Stimulated activated effector memory CD8-positive, alpha-beta T cell treated with anti-CD3 and anti-CD28 coated beads, Interleukin-12 subunit alpha, Interleukin-12 subunit beta, amount 100 ng/mL, for 72 hours (primary cell): ENCODE measurements at places on chromosomes 5 and 9.

- no peak for DNase-seq
Observed at GRCh38 chr9:92404042-92404836, at the start of gene OGN. TSS of gene OGN (minus strand) at chr9:92404578. CDS start at chr9:92403407, 1,171 bp downstream.

DNA sequence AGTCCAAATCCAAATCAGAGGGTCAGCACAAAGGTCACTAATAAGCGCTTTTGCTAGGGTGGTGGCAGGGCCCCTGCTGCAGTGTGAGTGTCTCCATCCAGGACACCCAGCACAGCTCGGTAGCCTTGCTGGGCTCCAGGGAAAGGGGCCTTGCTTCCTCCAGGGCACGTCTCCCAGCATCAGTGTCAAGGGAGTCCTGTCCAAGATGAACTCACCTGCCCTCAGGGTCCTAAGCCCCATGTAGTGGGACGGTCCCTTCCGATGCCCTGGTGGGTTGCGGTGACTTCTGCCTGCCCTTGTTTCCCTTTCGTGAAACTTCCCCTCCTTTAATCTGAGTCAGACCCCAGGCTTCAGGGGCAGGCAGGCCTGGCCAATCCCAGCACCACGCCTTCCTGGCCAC is 101.7 kb downstream of the ZNF354C start:
- no peak for DNase-seq

GRCh38 chr9:114005371-114006154 is 72.5 kb downstream of the AMBP start:
- peak; percentile 26 for DNase-seq

GRCh38 chr9:26054600-26055520 is 376.6 kb upstream of the TUSC1 start:
- no peak for DNase-seq

DNA sequence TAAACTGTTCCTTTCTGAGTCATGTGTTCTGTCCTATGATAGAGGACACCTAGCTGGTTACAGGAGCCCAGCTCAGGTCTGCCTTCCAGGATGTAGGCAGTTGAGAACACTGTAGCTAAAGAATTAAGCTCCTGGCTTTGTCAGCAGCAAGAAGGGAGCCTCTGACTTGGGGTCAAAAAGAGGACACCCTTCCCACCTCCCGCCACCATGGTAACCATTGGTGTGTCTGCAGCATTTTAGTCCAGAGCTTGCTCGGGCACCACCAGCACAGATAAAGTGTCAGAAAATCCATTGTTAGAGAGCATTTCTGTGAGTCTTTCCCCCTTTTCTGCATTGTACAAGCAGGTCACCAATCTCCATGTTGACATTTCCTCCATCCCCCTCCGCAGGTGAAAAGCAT is 181.7 kb downstream of the DOCK8 start:
- DNase-seq: no peak

DNA sequence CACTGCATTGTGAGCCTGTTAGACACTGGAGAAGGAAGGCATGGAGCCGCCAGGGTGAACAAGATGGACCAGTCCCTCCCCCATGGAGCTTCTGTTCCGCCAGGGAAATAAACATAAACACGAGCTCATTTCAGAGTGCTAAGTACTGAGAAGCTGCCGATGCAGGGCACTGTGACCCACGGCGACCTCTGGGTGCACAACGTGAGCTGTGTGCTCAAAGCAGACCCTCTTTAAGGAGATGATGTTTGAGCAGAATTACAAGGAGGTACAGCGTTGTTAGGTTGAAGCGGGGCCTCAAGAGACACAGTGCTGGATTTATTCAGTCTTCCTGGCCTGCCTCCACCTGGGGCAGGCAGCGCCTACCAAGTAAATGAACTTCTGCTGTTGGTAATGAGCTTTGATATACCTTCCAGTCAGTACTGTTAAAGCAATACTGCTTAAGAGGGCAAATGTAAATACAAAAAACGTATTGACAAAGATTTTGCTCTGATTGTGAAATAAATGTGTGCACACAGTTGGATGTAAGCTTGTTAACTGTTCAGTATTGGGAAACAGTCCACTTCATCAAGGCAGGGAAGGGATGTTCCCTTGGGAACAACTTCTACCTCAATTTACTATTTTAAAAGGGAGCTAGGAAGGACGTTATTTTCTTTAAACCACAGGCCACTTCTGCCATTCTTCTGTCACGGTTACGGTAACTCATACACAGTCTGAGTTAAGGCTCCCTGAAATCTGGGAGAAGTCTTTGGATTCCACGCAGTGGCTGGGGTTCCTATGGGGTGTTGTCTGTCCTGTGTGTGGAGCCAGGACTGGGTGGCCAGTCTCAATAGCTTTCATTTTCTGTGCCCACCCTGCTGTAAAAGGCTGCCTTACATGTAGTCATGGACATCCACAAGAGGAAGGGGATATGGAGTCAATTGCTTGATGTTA is 48.9 kb upstream of the DMRT1 start:
- DNase-seq: no peak

GRCh38 chr5:108459769-108460168 is 77.9 kb upstream of the FBXL17 start:
- no peak for DNase-seq

GRCh38 chr9:4833781-4834560 is 41.2 kb downstream of the RCL1 start:
- no peak for DNase-seq

GRCh38 chr5:122312591-122313406 is 762 bp downstream of the SNCAIP start:
- DNase-seq: no peak
